ENCODE measurements at places on chromosomes 5 and 9. TPM values are rescaled to one million over a fixed set of nuclear protein-coding genes. Genes with fewer than 3 reads are reported as not detected.

- DNase-seq = no peak
These were observed 29.4 kb downstream of the CHD1 start for GRCh38 chr5:98899456-98899855.

DNA sequence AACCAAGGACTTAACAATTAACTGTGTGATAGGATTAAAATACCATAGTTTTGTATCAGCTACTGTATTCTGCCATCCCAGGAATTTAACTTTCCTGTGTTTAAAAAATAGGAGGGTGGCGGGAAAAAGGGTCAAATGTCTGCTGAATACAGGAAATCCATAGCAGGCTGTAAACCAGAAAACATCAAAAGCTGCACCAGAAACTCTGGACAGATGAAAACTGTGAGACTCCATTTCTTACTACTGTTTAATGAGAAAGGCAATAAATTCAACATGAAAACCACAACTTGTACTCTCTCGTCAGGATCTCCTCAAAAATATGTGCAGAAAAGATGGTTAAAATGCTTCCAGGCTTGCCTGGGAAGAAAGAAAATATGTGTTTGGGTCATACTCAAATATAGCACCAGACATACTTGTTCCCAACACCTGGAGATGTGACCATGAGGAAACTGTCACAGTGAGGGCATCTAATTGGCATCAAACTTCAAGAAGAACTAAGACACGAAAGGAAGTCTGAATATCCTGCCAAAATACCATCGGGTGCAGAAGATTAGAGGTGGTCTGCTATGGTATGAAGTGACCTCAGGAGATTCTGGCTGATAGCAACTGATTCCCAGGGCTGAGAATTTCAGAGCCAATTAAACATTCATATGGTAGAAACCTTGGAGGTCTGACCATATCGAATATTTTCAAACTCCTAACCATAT lies 164.7 kb upstream of the TARS1 start:
- no peak for DNase-seq

- DNase-seq = no peak
These were observed 11.8 kb downstream of the FXN start for GRCh38 chr9:69047371-69047770.

DNA sequence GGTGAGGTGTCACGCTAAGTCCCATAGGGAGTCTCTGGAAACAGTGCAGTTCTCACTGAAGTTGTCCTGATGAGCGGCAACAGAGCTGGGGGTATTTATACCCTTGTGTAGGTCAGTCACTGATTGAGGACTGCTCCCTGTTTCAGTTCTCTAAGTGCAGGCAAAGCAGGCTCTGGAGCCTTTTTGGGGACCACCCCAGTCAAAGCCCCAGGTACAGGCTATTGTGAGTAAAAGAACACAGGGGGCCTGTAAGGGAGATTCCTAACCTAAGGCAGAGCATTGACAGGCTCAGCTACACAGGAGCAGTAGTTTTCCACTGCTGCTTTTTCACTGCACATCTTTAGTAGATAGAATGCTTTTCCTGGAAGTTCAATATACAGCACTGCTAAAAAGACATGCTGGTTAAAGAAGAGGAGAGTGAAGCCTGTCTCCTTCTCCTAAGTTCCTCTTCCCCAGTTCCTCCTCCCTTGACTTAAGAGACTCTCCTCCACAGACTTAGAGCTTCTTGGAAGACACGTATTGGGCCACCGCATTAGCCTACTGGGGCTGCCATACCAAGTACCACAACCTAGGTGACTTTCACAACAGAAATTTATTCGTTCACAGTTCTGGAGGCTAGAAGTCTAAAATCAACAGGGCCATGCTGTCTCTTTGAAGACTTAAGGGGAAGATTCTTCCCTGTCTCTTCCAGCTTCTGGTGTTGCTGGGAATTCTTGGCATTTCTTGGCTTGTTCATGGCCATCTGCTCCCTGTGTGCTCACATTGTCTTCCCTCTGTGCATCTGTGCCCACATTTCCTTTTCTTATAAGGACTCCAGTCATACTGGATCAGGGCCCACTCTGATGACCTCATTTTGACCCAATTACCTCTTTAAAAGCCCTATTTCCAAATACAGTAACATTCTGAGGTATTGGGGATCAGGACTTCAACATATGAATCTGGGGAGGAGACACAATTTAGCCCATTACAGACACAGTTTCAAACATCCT lies 221.0 kb downstream of the ESM1 start:
- no peak for DNase-seq

Gene CAVIN4
- polyA plus RNA-seq = 0.31 TPM

Gene MSMP
- polyA plus RNA-seq = not detected

- DNase-seq = no peak
These were observed 79.0 kb downstream of the MRPS30 start for GRCh38 chr5:44887722-44888121.
